Left hindlimb (tissue), 1 donor: ENCODE measurements at places on chromosomes 5 and 9.

GRCh38 chr5:115857626-115858349 is 16.1 kb downstream of the AP3S1 start:
- no peak for DNase-seq

DNA sequence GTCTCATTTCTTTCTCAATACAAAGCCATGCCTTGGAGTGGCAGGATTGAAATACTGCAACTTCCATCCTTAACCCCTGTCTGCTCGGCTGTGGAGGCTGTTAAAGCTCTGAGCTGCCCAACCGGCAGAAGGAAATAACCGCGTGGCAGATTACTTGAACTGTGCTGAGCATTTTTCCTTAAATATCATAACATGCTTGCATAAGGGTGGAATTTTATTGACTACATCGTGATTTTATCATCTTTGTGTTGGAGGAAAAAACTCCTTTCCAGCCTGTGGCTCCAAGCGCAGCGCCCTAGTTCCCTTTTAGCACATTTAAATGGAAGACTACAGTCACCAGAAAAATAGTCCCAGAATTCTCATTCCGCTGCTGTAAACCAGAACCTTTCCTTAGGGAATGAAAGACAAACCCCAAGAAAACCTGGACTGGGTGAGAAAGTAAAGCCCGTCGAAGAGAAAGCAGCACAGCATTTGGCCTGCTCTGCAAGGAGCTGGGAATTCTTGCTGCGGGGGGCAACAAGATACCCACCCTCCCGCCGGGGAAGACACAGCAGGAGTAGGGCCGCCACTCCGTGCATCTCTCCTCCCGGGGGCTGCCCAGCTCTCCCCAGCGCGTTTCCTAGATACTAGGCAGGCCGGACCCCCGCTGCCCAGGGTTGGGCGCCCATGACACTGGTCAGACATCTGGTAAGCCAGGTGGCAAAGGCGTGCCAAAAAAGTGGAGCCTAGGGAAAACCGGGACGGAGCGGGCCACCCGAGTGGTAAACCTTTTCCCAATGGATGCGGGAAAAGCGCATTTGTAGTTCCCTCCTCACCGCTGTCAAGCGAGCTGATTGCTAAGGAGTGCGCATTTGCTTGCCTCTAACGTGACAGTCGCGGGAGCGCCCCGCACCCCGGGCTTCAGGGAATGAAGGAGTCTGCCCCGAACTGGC is 1.3 kb downstream of the SHC3 start:
- no peak for DNase-seq

DNA sequence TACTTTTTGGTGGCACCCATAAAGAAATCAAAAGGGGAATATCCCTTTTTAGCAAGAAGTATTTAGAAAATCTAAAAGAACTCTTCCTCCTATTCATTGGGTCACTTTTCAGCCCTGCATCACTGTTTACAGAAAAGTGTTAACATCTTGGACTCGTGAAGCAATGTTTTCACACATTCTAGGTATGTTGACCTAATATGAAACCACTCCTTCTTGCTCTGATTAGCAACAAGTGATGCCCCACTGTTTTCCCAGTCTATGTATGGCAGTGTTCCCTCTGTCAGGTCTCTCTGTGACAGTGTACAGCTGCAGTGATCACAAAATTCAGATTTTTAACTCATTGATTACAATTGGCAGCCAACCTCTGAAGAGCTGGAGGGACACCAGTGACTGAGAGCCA is 148.2 kb upstream of the SLC12A2 start:
- no peak for DNase-seq

DNA sequence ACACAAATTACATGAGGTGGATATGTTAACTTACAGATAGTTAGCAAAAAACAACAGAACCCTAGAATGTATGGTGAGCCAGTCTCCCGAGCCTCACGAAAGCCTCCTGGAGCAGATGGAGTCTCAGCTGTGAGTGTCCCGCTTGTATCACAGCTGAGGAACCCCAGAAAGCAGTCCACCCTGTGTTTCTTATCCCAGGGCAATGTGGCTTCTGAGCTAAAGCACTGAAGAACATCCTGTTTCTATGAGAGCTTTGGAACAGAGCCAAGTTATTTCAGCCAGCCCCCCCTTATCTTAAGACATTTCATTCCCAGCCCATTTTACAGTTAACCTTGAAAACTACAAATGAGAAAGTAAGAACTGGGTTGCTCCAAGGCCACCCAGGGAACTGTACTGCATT is 1220.9 kb upstream of the CDH6 start:
- no peak for DNase-seq

- DNase-seq: peak; percentile 85
These were observed 929 bp downstream of the SH3PXD2B start for GRCh38 chr5:172453206-172453985.

GRCh38 chr5:14660833-14661232 is 3.7 kb upstream of the OTULIN start:
- DNase-seq: no peak

DNA sequence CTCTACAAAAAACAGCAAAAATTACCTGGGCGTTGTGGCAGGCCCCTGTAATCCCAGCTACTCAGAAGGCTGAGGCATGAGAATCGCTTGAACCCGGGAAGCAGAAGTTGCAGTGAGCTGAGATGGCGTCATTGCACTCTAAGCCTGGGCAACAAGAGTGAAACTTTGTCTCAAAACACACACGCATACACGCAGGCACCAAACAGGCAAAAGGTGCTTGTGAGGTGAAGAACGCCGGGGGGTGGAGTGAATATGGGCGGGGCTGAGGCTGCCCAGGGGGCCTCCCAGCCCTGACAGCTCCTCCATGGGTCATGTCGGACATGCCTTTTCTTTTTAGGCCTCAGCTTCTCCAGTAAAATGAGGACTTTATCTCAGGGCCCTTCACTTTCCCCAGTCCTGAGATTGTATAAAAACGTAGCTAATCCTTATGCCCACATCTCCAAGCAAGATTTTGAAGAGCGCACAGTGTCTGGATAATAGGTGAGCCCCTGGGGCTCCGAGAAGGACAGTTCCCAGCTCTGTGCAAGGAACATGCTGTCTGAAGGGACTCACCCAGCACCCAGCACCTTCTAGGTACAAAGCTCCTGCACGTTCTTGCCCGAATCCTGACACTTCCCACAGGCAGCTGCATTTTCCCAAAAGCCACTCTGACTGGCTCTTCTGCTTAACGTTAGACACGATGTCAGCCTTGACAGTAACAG is 168.3 kb downstream of the COL23A1 start:
- no peak for DNase-seq

DNA sequence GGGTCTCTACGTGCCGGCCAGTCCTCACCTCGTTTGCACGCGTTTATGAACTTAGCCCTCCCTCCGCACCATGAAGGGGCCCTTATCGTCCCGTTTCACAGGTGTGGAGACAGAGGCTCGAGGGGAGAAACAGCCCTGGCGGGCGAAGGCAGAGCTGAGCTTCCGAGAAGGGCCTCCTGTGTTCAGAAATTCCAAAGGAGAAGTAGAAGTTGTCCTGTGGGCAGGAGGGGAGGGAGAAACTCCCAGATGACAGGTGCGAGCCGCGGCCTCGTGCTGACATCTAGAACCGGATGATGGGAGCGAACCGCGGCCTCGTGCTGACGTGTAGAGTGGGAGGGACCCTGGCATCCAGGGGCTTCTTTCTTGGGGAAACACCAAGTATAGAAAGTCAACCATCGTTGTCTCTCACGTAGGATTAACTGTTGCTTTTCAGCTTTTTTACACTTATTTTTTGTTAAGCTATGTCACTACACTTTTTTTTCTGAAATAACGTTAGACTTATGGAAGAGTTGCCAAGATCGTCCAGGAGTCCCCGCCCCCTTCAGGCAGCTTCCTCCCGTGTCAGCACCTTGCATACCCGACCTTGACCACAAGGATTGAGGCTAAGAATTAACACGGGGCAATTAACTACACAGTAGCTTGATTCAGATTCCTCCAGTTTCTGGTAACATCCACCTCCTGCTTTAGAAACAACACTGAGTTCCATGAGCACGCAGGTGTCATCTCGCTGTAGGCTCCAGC is 42.8 kb upstream of the NKD2 start:
- DNase-seq: no peak

GRCh38 chr9:101398930-101399642 is 435 bp downstream of the ZNF189 start:
- DNase-seq: no peak

DNA sequence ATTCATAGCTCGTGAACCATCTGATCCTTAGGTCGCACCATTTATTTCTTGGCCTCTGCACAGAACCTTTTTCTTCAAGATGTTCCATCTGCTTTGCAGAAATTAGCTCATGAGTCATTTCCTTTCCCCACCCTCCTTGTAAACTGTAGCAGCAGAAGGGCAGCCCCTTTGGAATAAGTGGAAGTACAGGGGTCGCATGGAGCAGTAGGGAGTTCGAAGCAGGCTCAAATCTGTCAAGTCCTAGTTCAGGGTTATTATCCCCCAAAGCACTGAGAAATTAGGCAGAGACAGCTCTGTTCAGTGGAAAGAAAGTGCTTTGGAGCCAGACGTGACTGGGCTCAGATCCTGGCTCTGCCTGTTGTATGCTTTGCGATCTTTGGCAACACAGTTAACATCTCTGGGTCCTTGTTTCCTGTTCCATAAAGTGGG is 84.2 kb downstream of the SGCD start:
- DNase-seq: peak; percentile 58

DNA sequence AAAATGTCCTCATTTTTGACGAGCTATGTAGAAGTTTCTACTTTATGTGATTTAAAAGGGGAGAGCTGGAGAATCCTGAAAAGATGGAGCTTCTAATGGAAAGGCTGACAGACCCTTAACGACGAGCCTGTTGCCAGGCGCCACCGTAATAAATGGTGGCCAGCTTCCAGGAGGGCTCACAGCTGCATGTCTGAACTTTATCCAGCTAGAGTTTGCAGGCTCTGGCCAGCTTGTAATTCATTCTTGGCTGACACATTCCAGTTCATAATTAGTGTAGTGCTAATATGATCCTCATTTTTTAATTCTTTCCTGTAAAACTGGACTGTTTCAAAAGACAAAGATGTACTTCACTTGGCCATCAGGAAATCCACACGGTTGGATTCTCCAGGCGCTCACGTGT is 246.7 kb downstream of the GAS1 start:
- DNase-seq: peak; percentile 91

DNA sequence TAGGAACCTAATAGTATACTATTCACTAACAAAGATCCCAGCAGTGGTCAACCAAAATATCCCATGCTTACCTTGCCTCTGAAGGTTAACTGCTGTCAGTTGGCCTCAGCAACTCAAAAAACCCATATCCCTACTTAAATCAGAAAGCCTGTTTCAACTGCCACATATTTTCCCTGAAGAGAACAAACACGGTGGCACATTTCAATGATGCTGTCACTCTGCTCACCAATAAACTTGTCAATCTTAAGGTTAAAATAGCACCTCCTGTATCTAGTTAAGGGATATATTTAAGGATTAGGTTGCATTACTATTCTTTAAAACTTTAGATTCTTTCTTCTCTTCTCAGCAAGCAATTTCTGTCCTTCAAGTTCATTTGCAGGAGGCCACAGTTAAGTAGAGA is 986.9 kb downstream of the CDH18 start:
- DNase-seq: no peak

- no peak for DNase-seq
These were observed 4.1 kb upstream of the CLK4 start for GRCh38 chr5:178630951-178631350.

DNA sequence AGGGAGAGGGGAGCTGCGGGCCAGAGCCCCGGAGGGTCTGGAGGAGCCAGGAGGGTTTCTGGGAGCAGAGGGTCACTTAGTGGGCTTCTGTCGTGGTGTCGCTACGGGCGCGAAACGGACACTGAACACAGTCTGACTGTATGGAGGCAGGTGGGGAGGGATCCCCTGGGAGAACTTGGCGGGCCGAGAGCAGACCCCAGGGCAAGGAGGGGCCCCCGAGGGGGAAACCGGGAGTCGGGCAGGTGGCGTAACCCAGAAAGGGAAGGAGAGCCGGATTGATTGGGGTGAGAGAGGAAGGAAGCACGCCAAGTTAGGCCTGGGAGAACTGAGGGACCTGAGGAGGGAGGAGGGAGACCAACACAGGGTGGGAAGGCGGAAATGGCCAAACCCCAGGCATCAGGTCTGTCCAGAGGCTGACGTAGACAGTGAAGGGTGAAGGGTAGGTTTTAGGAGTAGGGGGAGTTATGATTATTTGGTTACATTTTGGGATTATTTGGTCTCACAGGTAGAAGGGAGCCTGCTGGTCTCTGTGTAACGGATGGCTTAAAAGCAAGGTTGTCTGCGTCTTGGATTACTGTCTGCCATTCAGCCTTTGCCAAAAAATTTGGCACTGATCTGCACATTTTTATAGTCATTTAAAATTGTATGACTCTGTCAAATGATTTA is 3.3 kb upstream of the MSMP start:
- peak; percentile 80 for DNase-seq

DNA sequence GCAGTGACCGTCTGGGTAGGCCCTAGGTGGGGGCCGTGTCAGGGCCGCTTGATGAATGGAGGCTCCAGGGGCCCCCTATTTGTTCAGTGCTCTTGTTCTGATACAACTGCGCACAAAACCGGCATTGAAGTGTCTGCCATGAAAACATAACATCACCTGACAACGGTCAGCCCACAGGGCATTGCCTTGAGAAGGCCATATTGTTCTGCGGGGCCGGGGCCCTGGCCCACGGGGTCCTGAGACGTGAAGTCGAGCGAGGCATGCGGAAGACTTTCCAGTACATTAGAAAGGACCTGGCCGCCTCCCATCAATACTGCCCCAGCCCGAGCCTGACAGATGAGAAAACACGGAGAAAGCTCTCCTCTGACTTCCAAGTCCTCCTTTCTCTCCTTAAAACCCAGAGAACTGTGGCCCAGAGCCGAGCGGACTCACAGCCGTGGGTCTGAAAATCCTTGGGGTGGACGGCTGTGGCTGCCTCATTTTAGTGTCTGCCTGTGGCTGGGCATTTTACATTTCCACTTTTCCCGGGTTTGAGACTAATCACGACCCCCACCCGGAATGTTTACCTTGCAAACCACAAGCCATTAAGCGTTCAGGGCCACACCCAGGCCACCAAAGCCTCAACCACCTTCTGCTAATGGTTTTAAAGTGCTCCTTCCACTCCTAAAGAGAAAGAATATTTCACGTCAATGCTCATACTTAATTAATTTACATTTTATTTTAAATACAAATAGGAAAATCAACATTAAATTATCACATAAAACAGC is 391.0 kb upstream of the IRX2 start:
- DNase-seq: no peak

DNA sequence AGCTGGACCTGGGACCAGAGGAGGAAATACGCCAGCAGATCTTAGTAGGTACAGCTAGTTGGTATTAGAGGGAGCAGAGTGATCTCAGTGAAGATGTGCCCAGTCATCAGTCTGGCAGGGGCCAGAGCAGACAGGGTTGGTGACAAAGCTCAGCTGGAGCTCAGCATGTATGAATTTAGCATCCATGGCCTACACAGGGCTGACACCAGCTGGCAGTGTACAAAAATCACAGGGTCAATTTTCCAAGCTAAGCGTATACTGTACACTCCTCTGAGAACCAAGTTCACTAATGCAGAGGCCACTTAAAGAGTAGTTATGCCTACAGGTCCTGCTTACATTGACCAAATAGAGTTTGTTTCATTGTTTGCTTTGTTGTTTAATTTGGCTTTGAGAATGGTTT is 146.6 kb downstream of the SLC24A2 start:
- no peak for DNase-seq

GRCh38 chr5:142358121-142358520 is 33.3 kb upstream of the SPRY4 start:
- no peak for DNase-seq
